T-helper 17 cell (primary cell): ENCODE measurements at places on chromosomes 5 and 9. TPM values are rescaled to one million over a fixed set of nuclear protein-coding genes. Genes with fewer than 3 reads are reported as not detected.

FREM1 gene
- not detected for total RNA-seq

PLAC8L1 gene
- total RNA-seq: 0.94 TPM

GRPEL2 gene
- 21.2 TPM for total RNA-seq

LHFPL2 gene
- total RNA-seq: 1.3 TPM

HMGCR gene
- total RNA-seq: 48.0 TPM

SLC34A1 gene
- 0.40 TPM for total RNA-seq

FSTL4 gene
- total RNA-seq: not detected
